ENCODE measurements at places on chromosomes 4 and X. TPM values are rescaled to one million over a fixed set of nuclear protein-coding genes. Genes with fewer than 3 reads are reported as not detected.

The UVSSA gene
- 15.5 TPM for total RNA-seq

The CXCL9 gene
- total RNA-seq = under 0.01 TPM

The BEX2 gene
- total RNA-seq = 2.6 TPM

The GLOD5 gene
- not detected for total RNA-seq

The RTL5 gene
- 2.4 TPM for total RNA-seq

The EDNRA gene
- 1.3 TPM for total RNA-seq

The PAGE3 gene
- total RNA-seq = not detected

The SASH3 gene
- not detected for total RNA-seq

The GATA1 gene
- total RNA-seq = not detected

The HTT gene
- 69.3 TPM for total RNA-seq

The SEC24D gene
- 177 TPM for total RNA-seq

The TLR10 gene
- not detected for total RNA-seq

The HELT gene
- not detected for total RNA-seq

The MAB21L2 gene
- not detected for total RNA-seq

The MAGEB18 gene
- total RNA-seq = not detected

The ZXDA gene
- total RNA-seq = 5.0 TPM

The CXorf51A gene
- not detected for total RNA-seq

The TMEM35A gene
- 15.2 TPM for total RNA-seq

The TCEAL6 gene
- total RNA-seq = not detected

Data from placental pericyte (primary cell).